ENCODE measurements at places on chromosomes 11 and 22. TPM values are rescaled to one million over a fixed set of nuclear protein-coding genes. Genes with fewer than 3 reads are reported as not detected.
A peak's percentile ranks its signal among the peaks of the same experiment; 100 is the strongest.

GRCh38 chr11:12090061-12090591 lies 20.3 kb upstream of the MICAL2 start:
- no peak for DNase-seq
- H3K27me3 ChIP-seq = no peaks in the 10 kb centered on the region
- H3K4me1 ChIP-seq = peaks cover 51% of the 10 kb centered on the region
- no peak overlapping the region for H3K27ac ChIP-seq
- H3K36me3 ChIP-seq = no peaks in the 10 kb centered on the region

DNA sequence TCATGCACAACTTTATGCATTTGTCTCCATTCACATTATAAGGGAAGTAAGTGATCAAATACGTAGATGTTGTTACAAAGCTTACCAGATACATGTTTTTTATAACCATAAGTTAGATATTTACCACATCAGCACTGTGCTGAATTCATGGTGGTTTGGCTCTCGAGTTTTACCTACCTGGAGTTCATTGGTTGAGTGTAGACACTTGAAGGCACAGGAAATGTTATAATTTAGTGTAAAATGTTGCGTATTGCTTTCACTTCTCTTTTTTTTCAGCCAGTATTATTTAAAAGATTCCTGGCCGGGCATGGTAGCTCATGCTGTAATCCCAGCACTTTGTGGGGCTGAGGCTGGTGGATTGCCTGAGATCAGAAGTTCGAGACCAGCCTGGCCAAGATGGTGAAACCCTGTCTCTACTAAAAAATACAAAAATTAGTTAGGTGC lies 53.1 kb upstream of the GRK2 start:
- H3K36me3 ChIP-seq = peaks cover 13% of the 10 kb centered on the region
- no peaks in the 10 kb centered on the region for H3K4me1 ChIP-seq
- no peak for DNase-seq
- no peak overlapping the region for H3K27ac ChIP-seq
- no peak overlapping the region for H3K4me3 ChIP-seq
- H3K27me3 ChIP-seq = no peaks in the 10 kb centered on the region

The PLAAT4 gene
- not detected for total RNA-seq

GRCh38 chr11:129637983-129638776 lies 177.5 kb upstream of the TMEM45B start:
- H3K36me3 ChIP-seq = no peaks in the 10 kb centered on the region
- no peak overlapping the region for H3K4me3 ChIP-seq
- no peak overlapping the region for H3K27ac ChIP-seq
- no peaks in the 10 kb centered on the region for H3K4me1 ChIP-seq

The CCDC116 gene
- 1.2 TPM for total RNA-seq

The ARHGAP20 gene
- 0.20 TPM for total RNA-seq

GRCh38 chr11:230431-230830 lies 5.7 kb downstream of the SIRT3 start:
- H3K27ac ChIP-seq = peak overlapping the region; percentile 52
- no peaks in the 10 kb centered on the region for H3K36me3 ChIP-seq
- H3K27me3 ChIP-seq = no peaks in the 10 kb centered on the region
- peaks cover 4% of the 10 kb centered on the region for H3K4me1 ChIP-seq
- no peak overlapping the region for H3K4me3 ChIP-seq

GRCh38 chr22:44862981-44863860 lies 110.8 kb downstream of the ARHGAP8 start:
- no peak overlapping the region for H3K27ac ChIP-seq
- peaks cover 12% of the 10 kb centered on the region for H3K36me3 ChIP-seq
- H3K4me1 ChIP-seq = no peaks in the 10 kb centered on the region
- no peak for DNase-seq

DNA sequence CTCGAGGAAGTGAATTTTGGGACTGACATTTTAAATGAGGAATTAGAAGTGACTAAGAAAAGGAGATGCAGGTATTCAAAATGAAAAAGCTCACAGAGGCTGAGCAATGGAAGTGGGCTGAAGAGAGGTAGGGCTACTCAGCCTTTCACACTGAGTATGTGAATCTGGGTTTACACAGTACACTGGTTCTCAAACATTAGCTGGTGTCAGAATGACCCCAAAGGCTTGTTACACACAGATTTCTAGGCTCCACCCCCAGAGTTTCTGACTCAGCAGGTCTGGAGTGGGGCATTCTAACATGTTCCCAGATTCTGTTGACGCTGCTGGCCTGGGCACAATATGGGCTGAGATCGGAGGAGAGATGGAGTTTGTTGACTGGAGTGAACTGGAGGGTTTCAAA lies 32.8 kb downstream of the CADM1 start:
- H3K4me3 ChIP-seq = no peak overlapping the region
- H3K27ac ChIP-seq = no peak overlapping the region
- no peak for DNase-seq

The APOBEC3B gene
- total RNA-seq = 14.5 TPM

The RPS6KA4 gene
- 17.6 TPM for total RNA-seq

The SUSD2 gene
- 0.66 TPM for total RNA-seq

GRCh38 chr11:69650081-69650831 lies 9.3 kb downstream of the CCND1 start:
- H3K4me1 ChIP-seq = peaks cover 43% of the 10 kb centered on the region
- H3K36me3 ChIP-seq = peaks cover 28% of the 10 kb centered on the region
- peaks cover 31% of the 10 kb centered on the region for H3K27me3 ChIP-seq
- no peak overlapping the region for H3K27ac ChIP-seq
- DNase-seq = no peak
- H3K4me3 ChIP-seq = peak overlapping the region; percentile 92

GRCh38 chr11:116648247-116649174 lies 124.3 kb downstream of the BUD13 start:
- no peak overlapping the region for H3K27ac ChIP-seq
- no peak for DNase-seq

The RCOR2 gene
- 107 TPM for total RNA-seq

The RASL10A gene
- total RNA-seq = 0.63 TPM

The DEPDC7 gene
- total RNA-seq = 3.9 TPM

DNA sequence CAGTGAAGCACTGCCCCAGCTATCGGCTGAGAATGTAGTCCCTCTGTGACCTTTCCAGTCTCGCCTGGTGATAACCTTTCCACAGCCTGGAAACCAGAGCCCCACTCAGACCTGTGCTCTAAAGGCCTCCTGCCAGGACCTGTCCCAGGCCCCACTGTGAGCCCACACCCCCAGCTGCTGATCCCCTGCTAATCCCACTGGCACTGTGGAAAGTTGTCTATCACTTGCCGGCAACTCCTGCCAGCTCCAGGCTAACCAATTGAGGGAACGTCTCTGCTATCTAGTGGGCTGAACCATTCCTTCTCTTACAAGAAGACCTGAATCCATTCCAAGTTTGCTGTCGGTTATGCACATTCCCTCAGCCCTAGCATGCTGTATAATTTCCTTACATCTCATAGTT lies 328.2 kb downstream of the FAM181B start:
- H3K27me3 ChIP-seq = no peaks in the 10 kb centered on the region
- H3K4me1 ChIP-seq = no peaks in the 10 kb centered on the region
- H3K36me3 ChIP-seq = no peaks in the 10 kb centered on the region
- H3K27ac ChIP-seq = no peak overlapping the region

- H3K4me1 ChIP-seq = peaks cover 20% of the 10 kb centered on the region
- H3K4me3 ChIP-seq = no peak overlapping the region
- no peak overlapping the region for H3K27ac ChIP-seq
- H3K27me3 ChIP-seq = peaks cover 5% of the 10 kb centered on the region
Measured at GRCh38 chr11:63553759-63554158, 9.4 kb downstream of the PLAAT2 start.

The FGF3 gene
- total RNA-seq = not detected

The STIM1 gene
- 22.3 TPM for total RNA-seq

The PLEKHA7 gene
- total RNA-seq = 15.6 TPM

GRCh38 chr11:113349528-113349927 lies 35.1 kb downstream of the TTC12 start:
- DNase-seq = no peak
- H3K4me3 ChIP-seq = no peak overlapping the region
- no peaks in the 10 kb centered on the region for H3K27me3 ChIP-seq
- H3K27ac ChIP-seq = no peak overlapping the region
- H3K4me1 ChIP-seq = no peaks in the 10 kb centered on the region

The KRTAP5-1 gene
- not detected for total RNA-seq

DNA sequence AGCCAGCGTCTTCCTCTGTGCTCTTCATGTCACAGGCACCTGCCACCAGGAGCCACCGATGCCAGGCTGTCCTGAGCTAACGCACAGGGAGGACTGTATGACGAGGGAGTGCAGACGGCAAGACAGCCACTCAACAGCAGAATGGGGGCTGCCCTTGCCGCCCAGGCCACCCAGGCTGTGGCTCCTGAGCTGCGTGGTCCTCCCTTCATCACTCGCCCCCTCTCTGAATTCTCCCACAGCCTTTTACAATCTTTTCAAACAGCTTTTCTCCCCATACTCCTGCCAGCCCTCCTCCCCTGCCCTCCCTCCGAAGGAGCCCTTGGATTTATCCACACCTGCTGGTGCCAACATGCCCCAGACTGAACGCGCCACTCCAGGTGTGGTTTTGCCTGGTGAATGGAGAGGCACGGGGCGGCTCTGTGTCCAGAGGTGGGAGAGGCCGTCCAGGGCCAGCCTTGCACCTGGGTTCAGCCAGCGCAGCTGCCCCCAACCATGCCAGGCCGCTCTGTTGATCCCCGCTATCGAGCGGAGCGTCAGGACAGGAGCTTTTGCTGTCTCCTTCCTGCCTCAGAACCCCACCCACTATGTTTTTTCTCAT lies 22.0 kb downstream of the OVOL1 start:
- H3K27me3 ChIP-seq = peaks cover 25% of the 10 kb centered on the region
- no peaks in the 10 kb centered on the region for H3K4me1 ChIP-seq
- no peak overlapping the region for H3K27ac ChIP-seq
- H3K4me3 ChIP-seq = no peak overlapping the region
- no peaks in the 10 kb centered on the region for H3K36me3 ChIP-seq

All from neural crest cell (in vitro differentiated cells).